ENCODE measurements at places on chromosomes 5 and 9. TPM values are rescaled to one million over a fixed set of nuclear protein-coding genes. Genes with fewer than 3 reads are reported as not detected.

DNA sequence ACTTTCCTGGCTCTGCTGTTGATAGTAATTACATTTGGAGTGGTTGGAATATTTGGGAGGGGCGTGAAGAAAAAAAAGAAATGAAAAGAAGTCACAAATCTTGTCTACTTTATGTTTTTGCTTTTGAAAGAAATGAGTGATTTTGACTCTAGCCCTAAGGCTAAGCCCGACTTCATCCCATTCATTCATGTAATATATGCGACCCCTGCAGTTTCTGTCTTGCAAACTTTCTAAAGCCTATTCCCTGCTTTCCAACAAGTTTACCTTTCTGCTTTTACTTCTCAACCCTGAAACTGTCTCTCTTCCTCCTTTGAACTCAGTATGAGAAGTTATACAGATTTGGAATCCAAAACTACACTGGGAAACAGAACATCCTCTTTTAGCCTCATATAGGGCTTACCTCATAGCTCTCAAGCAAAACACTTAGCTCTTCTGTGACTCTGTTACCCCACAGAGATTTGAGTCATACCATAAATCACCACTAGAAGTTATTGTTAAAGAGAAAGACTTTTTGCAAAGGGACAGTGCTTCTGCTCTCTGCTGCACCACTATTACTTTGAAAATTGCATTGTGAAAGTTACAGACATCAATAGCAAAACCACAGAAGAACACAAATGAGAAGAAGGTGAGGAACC lies 1.6 kb downstream of the CFAP95 start:
- H3K27ac ChIP-seq: no peak overlapping the region
- no peaks in the 10 kb centered on the region for H3K27me3 ChIP-seq
- H3K4me3 ChIP-seq: no peak overlapping the region
- H3K4me1 ChIP-seq: peaks cover 6% of the 10 kb centered on the region

GRCh38 chr9:75695921-75696320 lies 194.6 kb upstream of the PCSK5 start:
- DNase-seq: peak; percentile 58
- no peaks in the 10 kb centered on the region for H3K4me1 ChIP-seq
- H3K27me3 ChIP-seq: no peaks in the 10 kb centered on the region
- no peak overlapping the region for H3K4me3 ChIP-seq
- H3K36me3 ChIP-seq: no peaks in the 10 kb centered on the region
- H3K27ac ChIP-seq: no peak overlapping the region

DNA sequence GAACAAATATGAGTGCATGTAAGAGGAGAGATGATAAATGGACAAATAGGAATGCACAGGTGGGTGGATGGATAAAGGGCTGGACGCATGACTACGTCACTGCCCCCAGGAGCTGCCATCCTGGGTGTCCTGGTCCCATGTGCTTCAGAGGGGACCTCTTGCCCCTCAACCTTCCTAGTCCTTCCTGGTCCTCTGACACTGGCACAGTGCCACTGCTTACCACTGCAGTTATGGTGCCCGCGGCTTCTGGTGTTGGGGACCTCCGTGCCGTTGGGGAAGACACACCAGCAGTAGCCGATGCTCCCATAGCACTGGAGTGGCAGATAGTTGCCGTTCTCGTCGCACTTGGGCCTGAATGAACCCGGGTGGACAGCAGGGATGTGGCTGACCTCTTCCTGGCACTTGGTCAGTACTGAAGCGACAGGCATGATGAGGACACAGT lies 9.8 kb downstream of the CD74 start:
- no peaks in the 10 kb centered on the region for H3K27me3 ChIP-seq

DNA sequence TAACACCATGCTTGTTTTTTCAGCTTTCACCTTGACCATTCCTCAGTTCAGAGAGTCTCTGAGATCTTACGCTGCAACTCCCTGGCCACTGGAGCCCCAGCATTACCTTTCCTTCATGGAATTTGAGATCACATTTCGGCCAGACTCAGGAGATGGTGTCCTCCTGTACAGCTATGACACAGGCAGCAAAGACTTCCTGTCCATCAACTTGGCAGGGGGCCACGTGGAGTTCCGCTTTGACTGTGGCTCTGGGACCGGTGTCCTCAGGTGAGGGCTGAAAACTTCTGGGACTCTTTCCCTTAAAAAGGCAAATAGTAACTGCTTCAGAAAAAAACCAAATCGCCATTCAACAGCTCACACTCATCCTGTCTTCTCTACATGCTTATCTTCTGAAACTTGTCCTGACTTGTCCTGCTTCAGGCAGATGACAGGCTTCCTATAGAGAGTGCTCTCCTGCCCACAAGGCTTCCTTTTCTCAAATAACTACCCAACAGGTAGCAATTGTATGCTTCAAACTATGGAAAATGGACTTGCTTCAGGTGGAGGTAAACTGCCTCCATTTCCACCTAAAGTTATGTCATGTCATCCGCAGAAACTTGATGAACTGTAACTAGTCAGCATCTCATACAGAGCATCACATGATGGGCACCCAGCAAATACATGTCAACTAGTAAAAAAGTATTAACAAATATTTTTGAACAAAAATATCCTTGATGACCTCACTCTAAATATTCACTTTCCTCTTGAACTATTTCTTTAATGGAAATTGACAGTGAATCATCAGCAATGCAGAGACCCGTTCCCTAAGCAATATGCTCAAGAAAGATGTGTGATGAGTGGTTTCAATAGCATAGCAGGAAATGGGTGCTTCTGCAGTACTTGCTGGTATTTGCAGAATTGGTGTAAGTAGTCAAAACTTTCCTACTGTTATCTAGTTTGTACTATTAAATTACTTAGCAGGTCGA lies 129.2 kb downstream of the LIFR start:
- H3K27ac ChIP-seq: peak overlapping the region; percentile 6
- H3K4me3 ChIP-seq: no peak overlapping the region
- peaks cover 43% of the 10 kb centered on the region for H3K4me1 ChIP-seq
- no peaks in the 10 kb centered on the region for H3K36me3 ChIP-seq
- no peaks in the 10 kb centered on the region for H3K27me3 ChIP-seq

DNA sequence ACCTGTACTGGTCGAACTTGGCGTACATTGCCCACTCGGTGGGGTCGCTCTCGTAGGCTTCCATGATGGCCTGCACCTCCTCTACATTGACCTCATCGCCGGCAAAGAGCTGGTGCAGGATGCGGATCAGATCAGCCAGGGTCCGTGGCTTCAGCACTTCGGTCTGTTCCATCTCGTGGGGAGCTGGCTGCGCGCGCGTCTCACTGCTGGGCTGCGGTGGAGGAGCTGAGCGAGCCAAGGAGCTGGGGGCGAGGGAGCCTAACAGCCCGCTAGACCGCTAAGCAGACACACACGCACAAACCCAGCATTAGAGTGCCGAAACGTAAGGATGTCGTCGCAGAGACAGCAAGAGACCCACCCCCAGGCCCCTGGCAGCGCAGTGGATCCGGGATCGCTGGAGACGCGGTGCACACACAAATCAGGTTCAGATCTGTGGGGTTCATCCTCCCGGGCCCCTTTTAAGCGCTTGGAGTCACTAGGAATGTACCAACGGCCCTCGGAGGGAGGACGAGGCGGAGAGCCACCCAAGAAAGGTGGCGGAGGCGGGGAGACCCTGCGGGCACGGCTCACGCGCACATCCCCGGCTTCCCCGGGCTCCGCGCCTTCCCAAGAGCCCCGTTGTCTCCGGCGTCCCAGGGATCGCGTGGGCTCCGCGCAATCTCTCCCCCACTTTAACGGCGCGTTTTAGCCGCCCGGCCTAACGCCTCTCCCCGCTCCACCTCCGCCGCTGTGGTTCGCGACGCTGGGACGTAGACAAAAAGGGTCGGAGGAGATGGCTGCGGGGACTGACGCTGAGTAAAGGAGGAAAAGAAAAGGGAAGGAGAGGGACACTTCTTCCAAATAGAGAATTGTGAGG lies at the start of gene CDO1:
Gene CDO1, minus strand, starts transcription at position 434 of the 856 bp plus-strand sequence. Its CDS starts 262 bp downstream, at position 172.
- H3K4me3 ChIP-seq: peak within 1 kb of the TSS; percentile 72
- peak; percentile 71 for DNase-seq
- peaks cover 43% of the 10 kb centered on the region for H3K27me3 ChIP-seq

GRCh38 chr9:32502464-32502863 lies 23.5 kb downstream of the RIGI start:
- no peaks in the 10 kb centered on the region for H3K36me3 ChIP-seq
- H3K27ac ChIP-seq: peak overlapping the region; percentile 48
- H3K4me3 ChIP-seq: no peak overlapping the region
- peak; percentile 69 for DNase-seq
- peaks cover 4% of the 10 kb centered on the region for H3K4me1 ChIP-seq

DNA sequence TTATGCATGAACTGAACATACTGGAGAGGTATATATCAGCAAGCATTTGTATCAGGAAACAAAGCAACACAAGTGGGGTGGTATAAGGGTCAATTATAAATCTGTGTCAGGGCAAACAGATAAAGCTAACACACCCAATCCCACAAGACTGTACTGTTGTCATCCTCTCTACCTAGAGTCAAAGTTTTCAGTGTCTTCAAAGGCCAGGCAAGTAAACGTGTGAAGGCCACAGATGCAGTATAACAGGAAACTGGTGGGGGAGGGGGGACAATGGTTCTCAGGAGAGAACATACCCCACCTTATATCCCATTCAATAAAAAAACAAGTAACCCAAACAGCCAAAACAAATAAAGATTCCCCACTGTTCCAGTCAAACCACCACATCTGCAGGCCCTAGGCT lies 22.1 kb downstream of the ELP1 start:
- H3K4me1 ChIP-seq: no peaks in the 10 kb centered on the region
- no peak overlapping the region for H3K27ac ChIP-seq
- no peaks in the 10 kb centered on the region for H3K27me3 ChIP-seq
- no peak overlapping the region for H3K4me3 ChIP-seq

DNA sequence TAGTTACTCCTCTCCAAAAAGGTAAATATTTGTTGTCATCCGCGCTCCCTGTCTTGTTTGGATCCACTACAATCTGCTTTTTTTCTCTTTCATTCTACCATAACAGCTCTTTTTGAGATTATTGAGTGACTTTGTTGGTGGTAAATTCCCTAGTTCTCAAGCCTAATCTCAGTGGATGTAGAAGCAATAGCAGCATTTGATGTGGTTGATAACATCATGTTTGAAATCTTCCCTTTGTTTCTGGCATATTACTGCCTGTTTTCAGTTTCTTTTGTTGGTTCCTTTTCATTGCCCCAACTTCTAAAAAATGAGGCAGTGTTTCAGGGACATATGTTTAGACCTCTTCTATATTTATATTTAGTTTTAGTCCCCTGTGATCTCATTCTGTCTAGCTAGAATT lies 8.9 kb downstream of the CDC42SE2 start:
- H3K36me3 ChIP-seq: no peaks in the 10 kb centered on the region
- no peaks in the 10 kb centered on the region for H3K27me3 ChIP-seq
- no peak for DNase-seq
- peaks cover 15% of the 10 kb centered on the region for H3K4me1 ChIP-seq
- no peak overlapping the region for H3K27ac ChIP-seq

- H3K27ac ChIP-seq: no peak overlapping the region
- no peaks in the 10 kb centered on the region for H3K36me3 ChIP-seq
- peaks cover 22% of the 10 kb centered on the region for H3K27me3 ChIP-seq
- no peak for DNase-seq
- H3K4me1 ChIP-seq: peaks cover 5% of the 10 kb centered on the region
- no peak overlapping the region for H3K4me3 ChIP-seq
Observed at GRCh38 chr5:90534922-90535321, 5.5 kb upstream of the LYSMD3 start.

DNA sequence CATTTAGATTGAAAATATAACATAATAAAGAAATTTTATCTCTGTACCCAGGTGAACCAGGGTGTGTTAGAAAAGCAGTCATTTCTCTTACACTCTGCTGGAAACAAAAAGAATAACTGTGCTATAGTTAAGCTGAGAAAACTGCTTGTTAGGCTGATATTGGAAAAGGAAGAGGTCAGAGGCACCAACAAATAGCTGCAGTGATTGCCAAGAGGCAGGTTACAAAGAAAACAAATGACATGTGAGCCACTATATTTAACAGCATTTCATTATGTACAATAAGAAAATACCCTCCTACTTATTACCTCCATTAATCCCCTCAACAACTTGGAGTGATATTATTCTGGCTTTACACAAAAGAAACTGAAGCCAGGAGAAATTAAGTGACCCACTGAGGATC lies 607.9 kb upstream of the TLE4 start:
- no peak for DNase-seq
- H3K27ac ChIP-seq: no peak overlapping the region
- no peaks in the 10 kb centered on the region for H3K36me3 ChIP-seq
- no peak overlapping the region for H3K4me3 ChIP-seq
- H3K4me1 ChIP-seq: no peaks in the 10 kb centered on the region

DNA sequence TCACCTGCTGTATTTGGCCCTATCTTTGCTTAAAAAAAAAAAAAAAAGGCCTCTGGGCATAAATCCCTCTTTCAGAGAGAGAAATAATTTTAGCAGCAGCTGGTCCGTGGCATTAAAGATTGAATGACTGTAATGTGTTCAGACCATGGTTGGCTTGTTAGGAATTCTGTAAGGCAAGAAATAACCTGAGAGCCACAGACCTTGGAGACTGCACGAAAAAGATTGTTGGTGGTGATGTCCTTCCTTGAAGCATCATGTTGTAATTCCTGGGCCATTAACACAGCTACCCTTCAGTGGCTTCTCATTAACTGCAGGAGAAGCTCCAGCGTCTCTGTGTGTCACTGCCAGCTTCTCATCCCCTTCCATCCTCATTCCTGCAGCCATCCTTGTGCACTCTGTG lies 79.0 kb downstream of the SGCD start:
- H3K27me3 ChIP-seq: no peaks in the 10 kb centered on the region
- DNase-seq: no peak
- no peak overlapping the region for H3K4me3 ChIP-seq
- H3K4me1 ChIP-seq: peaks cover 5% of the 10 kb centered on the region

GRCh38 chr5:145776886-145777285 lies 58.3 kb downstream of the PRELID2 start:
- H3K27me3 ChIP-seq: no peaks in the 10 kb centered on the region
- DNase-seq: peak; percentile 26
- H3K27ac ChIP-seq: peak overlapping the region; percentile 87
- H3K36me3 ChIP-seq: peaks cover 3% of the 10 kb centered on the region

GRCh38 chr5:6717247-6717646 lies 4.0 kb downstream of the TENT4A start:
- DNase-seq: no peak
- peaks cover 41% of the 10 kb centered on the region for H3K4me1 ChIP-seq
- H3K4me3 ChIP-seq: no peak overlapping the region
- H3K27me3 ChIP-seq: no peaks in the 10 kb centered on the region
- no peak overlapping the region for H3K27ac ChIP-seq

GRCh38 chr9:38363589-38363925 lies 28.9 kb upstream of the ALDH1B1 start:
- peak overlapping the region; percentile 46 for H3K4me3 ChIP-seq
- H3K27me3 ChIP-seq: peaks cover 7% of the 10 kb centered on the region
- H3K36me3 ChIP-seq: no peaks in the 10 kb centered on the region
- DNase-seq: no peak
- peaks cover 14% of the 10 kb centered on the region for H3K4me1 ChIP-seq

NR5A1 gene
- not detected for total RNA-seq

MRRF gene
- 41.5 TPM for total RNA-seq

NR2F1 gene
- 10.6 TPM for total RNA-seq

NEUROG1 gene
- not detected for total RNA-seq

DMRTA1 gene
- total RNA-seq: 4.3 TPM

MYMK gene
- total RNA-seq: not detected
